ENCODE measurements at places on chromosomes 2 and 18.

DNA sequence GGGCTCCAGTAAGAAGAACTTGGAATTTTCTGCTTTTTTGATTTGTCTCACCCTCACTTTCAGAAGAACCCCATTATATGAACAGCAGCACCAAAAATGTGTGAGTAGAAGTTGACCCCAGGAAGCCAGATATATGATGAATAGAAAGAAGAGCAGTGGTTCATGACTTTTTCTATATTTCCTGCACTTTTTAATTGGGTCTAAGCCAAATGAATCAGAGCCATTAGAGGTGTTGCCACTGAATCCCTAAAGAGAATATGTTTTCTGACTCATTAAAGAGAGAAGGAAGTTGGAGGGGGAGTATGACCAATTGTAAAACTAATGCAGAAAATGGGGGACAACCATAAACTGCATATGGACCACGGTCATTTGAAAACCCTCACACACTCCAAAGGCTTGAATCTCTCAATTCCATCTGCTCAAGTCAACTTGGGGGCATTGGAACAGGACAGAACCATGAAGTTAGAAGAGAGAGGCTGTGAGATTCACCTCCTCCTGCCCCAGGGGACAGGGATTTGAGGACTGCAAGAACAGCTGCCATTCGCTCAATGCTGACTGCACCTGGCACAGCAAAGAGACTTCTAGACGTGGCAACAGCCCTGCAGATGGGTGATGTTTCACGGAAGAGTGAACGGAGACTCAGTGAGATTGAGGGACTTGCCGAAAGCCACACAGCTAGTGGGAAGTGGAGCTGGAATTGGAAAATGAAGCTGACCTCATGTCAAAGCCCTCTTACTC, 3.0 kb downstream of the DAPL1 start:
- DNase-seq, result peak; percentile 73

GRCh38 chr2:222490131-222490530, 65.8 kb downstream of the SGPP2 start:
- no peak for DNase-seq

DNA sequence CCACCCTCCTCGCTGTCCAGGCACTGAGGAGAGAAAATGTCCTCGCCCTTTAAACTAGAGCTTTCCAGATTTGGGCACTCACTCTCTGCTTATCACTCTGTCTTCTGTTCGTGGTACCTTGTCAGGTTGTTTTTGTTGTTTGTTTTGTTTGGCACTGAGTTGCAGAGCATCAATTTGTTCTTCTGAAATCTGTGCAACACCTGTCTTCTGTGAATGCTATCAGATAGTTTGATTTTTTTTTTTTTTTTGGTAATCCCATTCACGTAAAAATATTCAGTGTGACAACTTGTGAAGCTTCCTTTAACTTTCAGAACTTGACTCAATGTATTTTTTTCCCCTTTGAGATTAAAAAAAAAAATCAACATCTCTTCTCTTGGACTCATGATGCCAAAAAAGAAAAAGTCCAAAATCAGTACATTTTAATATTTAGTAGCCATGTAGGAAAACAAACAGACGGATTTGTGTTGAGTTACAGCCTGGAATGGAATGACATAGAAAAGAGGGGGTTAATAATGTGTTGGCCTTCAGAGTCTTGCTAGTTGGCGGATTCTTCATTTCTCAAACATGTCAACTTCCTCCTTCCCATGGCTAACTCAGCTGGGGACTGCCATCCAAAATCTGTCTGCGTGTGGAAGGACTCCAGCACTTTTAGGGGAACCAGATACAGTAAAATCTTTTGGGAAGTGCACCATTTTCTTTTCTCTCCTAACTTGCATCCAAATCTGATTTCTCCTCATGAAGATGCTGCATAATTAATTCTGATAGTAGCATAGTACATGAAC, 1.6 kb downstream of the TMEM178A start:
- no peak for DNase-seq

DNA sequence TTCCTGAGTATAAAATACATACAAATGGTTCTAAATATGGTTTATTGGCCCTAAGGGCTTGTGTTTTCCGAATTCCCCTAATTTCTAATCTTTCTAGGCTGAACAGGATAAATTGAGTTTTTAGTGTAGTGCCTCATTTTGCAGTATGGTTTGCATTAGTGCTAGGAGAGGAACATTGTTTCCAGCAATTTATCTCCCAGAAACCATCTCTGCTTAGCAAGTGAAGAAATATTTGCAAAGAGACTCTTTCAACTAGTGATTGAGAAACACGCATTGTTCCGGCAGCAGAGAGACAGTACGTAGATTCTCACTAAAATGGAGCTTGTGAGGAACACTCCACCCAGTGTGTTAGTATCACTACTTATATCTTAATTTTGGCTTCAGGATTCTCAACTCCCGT, 177.8 kb upstream of the EPAS1 start:
- no peak for DNase-seq

DNA sequence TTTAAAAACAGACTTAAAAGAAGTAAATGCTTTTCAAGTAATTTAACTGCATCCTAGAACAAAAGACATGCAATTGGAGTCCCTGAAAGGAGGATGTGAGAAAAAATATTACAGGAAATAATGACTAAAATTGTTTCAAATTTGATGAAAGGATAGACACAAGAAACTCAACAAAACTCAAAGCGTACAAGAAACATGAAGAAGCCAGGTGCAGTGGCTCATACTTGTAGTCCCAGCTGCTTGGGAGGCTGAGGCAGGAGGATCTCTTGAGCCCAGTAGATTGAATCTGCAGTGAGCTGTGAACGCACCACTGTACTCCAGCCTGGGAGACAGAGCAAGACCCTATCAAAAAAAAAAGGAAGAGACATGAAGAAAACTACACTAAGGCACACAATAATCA, 118.1 kb upstream of the SLC39A10 start:
- DNase-seq, result no peak

DNA sequence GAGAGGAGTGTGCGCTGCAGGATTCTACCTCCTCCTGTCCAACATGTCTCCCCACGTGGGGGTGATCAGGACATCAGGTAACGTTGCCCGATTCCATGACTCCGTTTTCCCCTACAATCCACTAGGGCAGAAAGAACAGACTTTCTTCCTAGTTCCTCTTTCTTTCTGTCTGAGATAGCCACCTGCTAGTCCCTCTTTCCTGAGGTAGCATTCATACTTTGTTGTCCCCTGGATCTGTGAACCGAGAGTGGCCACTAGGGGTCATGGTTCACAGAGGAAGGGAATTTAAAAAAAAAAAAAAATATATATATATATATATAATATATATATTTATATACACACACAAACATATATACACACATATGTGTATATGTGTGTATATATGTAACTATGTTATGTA, 210.0 kb upstream of the ZNF521 start:
- DNase-seq, result no peak

GRCh38 chr2:9771101-9771449, 72.2 kb upstream of the TAF1B start:
- DNase-seq, result no peak

DNA sequence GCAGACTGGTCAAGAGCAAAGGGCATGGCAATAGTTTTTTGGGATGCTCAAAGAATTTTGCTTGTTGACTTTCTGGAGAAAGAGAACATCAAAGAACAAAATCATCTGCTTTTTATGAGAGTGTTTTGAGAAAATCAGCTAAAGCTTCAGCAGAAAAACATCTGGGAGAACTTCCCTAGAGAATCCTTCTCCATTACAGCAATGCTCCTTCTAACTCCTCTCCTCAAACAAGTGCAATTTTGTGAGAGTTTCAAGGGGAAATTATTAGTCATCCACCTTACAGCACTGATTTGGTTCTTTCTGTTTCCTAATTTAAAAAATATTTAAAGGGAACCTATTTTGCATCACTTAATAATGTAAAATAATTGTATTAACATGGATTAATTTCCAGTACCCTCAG, 226.9 kb upstream of the NXPH2 start:
- no peak for DNase-seq

GRCh38 chr2:101533561-101534148, 58.7 kb upstream of the RFX8 start:
- DNase-seq, result no peak

- no peak for DNase-seq
These were observed 337.9 kb upstream of the SALL3 start for GRCh38 chr18:78641689-78642231.

- DNase-seq, result no peak
These were observed 1.5 kb downstream of the DNAJB2 start for GRCh38 chr2:219280651-219281050.

GRCh38 chr2:74690571-74690970, 36.5 kb downstream of the SEMA4F start:
- peak; percentile 62 for DNase-seq

DNA sequence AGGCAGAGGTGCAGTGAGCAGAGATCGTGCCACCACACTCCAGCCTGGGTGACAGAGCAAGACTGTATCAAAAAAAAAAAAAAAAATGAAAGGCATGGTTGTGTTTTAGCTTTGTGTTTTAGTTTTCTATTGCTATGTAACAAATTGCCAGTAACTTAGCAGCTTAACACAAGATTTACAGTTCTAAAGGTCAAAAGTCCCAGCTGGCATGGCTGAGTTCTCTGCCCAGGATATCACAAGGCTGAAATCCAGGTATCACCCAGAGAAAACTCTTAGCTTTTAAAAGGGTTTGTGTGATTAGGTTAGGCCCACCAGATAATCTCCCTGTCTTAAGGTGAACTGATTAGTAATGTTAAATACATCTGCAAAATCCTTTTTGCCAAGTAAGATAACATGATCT, 107.7 kb upstream of the YPEL5 start:
- no peak for DNase-seq

GRCh38 chr2:105919826-105920225, 175.1 kb downstream of the NCK2 start:
- DNase-seq, result peak; percentile 71

DNA sequence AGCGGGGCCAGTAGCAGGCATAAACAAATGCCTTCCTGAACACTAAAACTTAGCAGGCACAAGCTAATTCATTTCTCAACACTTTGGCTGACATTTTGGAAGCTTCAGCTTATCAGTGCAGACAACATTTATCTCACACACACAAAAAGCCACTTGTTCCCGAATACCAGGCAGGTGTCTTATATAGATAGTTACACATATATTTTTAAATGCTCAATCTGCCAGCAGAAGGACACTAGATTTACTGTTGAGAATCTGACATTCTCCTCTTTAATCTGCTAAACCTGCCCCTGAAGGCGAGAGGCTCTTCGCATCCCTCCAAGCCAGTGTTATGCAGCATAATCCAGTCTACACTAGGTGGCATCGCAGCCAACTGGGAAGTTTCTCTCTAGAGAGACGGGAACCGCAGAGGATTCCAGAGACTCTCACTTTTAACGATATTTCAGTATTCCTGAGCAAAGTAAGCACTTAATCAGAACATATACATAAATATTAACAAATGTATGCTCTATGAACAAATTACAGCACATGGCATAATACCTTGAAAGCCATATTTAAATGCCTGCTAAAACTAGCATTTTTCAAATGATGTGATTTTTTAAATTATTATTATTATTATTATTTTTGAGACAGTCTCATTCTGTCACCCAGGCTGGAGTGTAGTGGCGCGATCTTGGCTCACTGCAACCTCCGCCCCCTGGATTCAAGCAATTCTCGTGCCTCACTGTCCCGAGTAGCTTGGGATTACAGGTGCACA, 90.2 kb upstream of the SCG2 start:
- peak; percentile 59 for DNase-seq

DNA sequence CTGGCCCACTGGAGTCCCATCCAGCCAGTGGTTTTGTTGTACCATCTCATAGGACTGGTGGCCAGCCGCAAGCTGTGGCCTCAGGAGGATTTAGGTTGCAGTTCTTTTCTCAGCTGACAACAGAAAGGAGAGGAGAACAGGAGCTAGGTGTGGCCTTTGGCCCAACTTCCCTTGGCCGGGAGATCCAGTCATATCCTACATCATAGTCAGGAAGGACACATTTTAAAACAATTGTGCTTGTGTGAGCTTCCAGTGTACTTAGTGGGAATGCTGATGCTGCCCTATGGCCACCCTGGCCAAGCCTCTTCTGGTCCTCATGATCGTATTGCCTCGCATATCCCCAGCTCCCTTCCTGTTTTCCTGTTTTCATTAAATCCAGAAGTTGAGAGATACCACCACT, 98.1 kb downstream of the WDSUB1 start:
- DNase-seq, result no peak

DNA sequence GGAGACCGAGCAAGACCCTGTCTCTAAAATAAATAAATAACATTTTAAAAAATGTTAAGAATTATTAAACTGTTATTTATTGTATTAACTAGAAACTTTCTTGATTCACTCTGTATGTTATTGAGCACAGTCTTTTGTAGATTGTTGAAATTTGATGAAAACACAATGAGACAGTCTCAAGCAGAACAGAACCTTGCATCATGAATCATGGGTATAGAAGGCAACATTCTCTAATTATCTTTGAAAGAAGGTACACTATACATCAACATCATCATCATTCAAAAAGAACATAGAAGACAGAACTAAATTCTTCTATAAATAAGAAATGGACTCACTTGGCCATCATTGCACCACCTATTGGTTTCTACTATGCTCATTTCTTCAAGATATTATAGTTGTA, 67.7 kb downstream of the SLC8A1 start:
- no peak for DNase-seq

- peak; percentile 31 for DNase-seq
These were observed 368.5 kb downstream of the LRRTM1 start for GRCh38 chr2:79935771-79936657.

DNA sequence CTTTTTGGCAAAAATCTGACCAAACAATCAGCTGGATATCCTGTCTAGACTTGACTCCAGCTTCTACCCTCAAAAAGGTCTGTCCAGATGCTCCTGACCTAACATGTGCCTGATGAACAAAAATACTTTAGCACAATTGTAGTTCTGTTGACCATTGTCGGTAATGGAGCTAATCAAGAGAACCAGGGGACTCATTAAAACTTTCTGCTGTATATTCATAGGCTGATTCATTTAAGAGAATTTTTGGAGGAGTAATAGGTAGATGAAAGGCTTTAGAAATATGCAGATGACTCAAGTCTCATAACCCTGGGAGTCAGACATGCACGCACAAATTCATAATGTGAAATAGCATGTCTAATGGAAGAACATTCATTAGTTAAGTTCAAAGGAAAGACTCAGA, 514.2 kb downstream of the TXNL1 start:
- peak; percentile 41 for DNase-seq

GRCh38 chr2:144256996-144257707, 262.8 kb downstream of the ZEB2 start:
- no peak for DNase-seq

DNA sequence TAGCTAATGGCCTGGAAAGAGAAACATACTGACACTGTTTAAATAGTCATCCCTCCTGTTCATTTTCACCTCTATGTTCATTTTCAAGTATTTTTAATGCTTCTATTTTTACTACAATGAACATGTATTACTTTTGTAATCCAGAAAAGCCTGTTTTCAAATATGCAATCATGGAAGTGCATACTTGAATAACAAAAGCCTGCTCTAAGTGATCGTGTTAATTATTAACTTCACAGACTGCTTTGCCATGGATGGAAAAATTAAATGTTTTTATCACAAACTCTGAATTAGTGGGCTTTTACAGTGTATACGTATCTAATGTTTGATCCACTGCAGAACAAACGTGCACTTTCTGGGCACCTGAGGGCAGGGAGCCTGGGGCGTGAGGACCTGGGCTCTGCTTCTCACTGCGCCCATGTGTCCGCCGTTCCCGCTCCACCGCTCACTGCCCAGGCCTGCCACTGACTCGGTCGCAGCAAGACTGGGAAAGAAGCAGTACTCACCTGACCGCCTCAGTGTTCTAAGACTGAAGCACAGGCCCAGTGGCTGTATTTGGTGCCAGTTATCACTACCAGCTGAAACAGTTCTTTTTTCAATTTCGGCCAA, 80.6 kb downstream of the UXS1 start:
- DNase-seq, result no peak

GRCh38 chr2:32572030-32572429, 55.8 kb upstream of the TTC27 start:
- DNase-seq, result no peak

All from HT1080 (cell line).